ENCODE measurements at places on chromosomes 12 and 14.

GRCh38 chr12:75715323-75715644, 203.9 kb upstream of the KRR1 start:
- no peak for DNase-seq

- DNase-seq: peak; percentile 90
Measured at GRCh38 chr12:68479261-68479895, 131.3 kb upstream of the RAP1B start.

GRCh38 chr14:64196814-64197411, 97.3 kb downstream of the ESR2 start:
- no peak for DNase-seq

DNA sequence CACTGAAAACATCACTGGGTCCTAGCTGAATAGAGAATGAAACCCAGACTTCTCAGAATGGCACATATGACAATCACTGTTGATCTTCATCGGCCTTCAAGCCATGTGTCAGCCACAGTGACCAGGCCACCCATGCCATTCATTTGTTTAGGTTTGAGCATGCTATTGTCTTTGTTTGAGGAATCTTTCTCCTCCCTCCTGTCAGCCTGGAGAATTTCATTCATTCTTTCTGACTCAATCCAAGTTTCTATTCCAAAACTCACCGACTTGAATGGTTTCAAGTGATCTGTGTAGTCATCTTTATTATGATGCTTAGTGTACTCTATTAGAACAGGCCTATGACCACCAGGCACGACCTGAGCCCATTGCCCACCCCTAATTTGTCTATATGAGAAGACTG, 106.3 kb downstream of the ETNK1 start:
- no peak for DNase-seq

DNA sequence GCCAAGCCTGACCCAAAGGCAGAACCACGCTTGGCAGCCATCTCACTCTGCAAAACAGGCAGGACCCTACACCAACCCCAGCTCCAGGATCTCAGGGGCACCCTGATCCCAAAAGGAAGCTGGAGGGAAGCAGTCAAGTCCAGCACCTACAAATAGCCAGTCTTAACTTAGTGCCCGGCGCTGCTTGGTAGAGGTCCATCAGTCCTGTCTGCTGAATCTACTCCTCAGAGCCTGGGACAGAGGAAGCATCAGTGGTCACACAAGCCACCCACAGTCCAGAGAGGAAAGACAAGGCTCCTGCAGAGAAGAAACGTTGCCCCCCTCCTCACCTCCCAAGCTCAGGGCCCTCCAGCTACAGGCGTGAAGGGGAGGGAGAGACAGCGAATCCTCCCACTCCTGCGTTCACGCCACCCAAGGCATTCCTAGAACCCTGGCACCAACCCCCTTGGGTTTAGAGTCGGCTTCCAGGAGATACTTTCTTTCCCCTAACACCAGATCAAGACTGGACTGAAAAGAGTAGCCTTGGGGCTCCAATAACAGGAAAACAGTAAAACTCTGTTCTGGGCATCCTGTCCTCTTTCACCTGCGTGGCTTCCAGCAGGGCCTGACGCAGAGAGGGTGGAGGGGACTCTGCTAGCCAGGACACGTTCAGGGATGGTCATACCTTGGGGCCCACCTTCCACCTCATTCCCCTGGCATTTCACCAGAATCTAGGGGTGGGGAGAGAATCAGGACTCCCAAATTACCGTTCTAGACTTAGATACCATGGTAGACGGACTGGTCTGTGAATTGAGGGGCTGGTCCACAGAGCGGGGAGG, 1.2 kb downstream of the PXN start:
- DNase-seq: no peak

DNA sequence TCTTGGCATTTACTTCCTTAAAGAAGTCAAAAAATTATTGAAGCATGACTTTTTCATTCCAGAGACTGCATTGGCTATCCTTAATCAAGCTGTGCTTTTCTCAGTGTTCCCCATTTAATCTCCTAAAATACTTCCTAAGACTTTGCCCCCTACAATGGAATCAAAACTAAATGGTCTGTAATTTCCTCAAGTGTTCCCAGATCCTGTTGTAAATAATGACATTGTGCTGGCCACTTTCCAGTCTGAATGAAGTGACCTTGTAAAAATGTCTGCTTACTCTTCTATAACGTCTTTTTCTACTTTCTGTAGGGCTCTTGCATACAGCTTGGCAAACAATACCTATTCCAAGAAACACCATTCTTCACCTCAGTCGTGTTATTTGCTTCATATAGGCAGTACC, 45.3 kb upstream of the MBIP start:
- no peak for DNase-seq

GRCh38 chr14:37318938-37319337, 121.2 kb downstream of the MIPOL1 start:
- DNase-seq: no peak

DNA sequence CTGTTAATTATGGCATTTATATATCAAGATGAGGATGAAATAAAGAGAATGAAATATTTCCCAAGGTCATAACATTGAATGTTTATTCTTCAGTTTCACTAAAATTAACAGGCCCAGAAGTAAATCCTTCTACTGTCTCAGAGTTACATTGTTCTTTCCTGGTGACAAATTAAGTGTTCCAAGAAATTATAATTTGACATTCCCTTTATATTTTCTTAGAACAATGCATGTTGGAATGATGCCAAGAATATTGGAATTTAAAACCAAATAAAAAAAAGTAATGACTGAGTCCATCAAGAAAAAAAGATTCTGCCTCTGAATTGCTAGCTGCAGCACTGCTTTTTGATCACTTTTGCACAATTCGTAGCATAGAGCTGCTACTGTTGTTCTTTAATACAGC, 152.1 kb downstream of the METTL25 start:
- DNase-seq: no peak

DNA sequence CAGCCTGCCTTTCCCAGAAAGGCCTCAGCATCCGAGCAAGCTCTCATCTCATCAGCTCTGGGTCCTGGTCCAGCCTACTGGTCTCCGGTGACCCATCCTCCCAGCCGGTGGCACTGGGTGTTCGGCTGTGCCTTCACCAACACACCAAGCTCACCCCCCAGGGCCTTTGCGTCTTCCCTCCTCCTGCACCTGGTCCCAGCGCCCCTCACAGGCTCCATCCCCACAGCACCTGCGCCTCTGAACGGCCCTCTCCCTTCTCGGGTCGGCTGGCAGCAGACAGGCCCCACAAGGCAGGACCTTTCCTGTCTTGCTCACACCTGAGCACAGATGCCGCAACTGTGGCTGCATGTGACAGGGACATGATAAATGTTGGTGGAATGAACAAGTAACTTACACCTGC, 13.1 kb downstream of the P2RX2 start:
- no peak for DNase-seq

DNA sequence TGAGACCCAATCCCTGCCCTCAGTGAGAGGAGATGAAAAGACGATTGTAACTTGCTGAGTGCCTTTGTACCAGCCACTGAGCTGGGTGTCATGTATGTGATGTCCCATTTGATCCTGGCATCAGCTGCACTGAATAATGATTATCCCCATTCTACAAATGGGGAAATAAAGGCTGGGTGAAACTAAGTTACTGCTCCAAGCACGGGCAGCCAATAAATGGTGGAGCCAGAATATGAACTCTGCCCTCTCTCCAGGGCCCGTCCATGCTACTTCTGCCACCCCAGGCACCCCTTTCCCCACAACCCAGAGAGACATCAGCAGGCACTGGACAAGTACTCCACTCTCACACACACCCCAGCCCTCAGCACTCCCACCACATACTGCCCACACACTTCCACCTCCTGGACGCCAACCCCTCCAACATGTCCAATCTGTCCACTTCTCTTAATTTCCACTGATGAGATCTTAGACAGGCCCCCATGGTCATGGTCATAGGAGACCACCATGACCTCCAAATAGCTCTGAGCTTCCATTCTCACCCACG, 115.8 kb downstream of the DICER1 start:
- no peak for DNase-seq

DNA sequence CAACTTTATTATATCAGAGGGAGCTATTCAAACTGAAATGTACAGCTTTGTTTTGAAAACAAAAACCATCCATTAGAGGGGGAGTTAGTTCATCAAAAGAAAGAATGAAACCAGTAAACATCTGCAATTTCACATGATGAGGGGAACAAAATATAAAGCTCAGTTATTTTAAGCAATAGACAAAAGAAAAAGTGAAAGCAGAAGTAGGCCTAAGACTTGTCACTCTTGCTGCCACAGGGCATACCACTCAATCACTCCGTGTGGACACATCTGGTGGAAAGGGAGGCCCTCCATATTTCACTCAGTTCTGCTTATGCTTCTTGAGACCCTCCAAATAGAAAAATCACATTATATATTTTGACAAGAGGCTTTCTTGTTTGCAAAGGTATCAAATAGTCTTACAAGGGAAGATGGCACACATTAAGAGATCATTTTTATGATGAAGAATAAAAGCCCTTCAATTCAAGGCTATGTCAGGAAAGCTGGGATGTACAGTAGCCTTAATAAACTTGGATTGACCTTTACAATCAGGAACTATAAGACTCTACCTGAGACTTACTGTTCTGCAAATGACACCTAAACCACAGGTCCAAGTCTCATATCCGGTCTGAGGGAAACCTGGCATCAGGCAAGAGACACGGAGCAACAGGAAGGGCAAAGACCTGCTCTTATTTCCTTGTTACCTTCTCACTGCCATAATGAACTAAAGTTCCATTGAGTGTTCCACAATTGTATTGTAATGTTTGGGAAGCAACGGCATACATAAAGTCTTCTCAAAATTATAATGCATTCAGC, 222.5 kb upstream of the GRIP1 start:
- DNase-seq: no peak

DNA sequence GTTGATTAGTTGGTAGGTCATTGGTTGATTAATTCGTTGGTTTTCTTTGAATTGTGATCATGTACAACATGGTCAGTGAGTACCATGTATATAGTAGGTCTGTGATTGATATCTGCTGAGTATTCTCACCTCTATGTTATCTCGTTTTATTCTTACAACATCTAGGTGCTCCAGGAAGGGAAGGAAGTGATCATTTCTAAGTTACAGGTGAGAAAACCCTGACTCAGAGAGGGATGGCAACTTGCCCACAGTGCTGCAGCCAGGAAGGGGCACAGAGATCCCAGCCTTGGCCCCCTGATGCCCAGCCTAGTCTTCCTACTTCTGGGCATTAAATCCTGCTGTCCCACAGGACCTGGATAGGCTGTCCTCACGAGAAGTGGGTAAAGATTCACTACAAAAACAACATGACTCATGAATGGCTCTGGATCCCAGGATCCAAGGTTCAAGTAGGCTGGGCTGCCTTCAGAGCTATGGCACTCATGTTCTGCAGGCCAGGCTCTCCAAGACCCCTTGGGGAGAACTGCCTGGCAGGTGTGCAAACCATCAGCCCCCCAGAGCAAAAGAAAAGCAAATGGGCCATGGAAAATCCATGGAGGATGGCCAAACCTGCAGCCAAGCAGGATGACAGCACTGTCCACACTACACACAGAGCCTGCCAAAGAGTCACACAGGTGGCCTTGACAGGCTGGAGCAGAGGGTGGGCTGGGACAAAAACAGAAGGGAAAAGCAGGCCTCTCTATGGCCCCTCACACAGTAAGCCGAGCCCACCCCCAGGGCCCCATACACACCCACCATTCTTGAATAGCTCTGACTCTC, 146.2 kb downstream of the BCL11B start:
- DNase-seq: no peak

- no peak for DNase-seq
Measured at GRCh38 chr12:124475295-124476010, 92.0 kb downstream of the NCOR2 start.

- no peak for DNase-seq
Measured at GRCh38 chr14:22210026-22210425, 379.0 kb downstream of the DAD1 start.

- no peak for DNase-seq
Measured at GRCh38 chr12:75822416-75822815, 209.2 kb downstream of the PHLDA1 start.

DNA sequence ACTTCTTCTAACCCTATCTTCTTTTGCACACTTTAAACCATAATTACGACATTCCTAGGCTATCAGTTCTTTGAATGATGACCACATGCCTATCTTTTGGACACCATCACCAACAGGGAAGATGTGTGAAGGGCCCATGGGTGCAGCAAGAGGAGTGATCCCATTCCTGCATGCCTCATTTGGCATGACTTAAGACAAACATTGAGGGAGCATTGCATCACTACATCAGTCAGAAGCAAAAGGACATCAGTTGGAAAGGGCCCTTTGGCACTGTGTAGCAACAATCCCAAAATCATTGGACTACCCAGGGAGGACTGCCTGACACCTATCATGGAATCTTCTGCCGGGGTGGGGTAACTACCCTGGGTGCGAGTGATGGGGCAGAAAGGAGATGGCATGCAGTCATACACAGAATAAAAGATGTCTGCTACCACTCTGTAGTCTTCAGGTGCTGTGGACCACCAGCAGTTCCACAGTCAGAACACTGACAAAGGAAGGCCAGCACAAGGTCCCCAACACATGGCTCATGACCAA, 10.7 kb upstream of the TMBIM6 start:
- DNase-seq: no peak

DNA sequence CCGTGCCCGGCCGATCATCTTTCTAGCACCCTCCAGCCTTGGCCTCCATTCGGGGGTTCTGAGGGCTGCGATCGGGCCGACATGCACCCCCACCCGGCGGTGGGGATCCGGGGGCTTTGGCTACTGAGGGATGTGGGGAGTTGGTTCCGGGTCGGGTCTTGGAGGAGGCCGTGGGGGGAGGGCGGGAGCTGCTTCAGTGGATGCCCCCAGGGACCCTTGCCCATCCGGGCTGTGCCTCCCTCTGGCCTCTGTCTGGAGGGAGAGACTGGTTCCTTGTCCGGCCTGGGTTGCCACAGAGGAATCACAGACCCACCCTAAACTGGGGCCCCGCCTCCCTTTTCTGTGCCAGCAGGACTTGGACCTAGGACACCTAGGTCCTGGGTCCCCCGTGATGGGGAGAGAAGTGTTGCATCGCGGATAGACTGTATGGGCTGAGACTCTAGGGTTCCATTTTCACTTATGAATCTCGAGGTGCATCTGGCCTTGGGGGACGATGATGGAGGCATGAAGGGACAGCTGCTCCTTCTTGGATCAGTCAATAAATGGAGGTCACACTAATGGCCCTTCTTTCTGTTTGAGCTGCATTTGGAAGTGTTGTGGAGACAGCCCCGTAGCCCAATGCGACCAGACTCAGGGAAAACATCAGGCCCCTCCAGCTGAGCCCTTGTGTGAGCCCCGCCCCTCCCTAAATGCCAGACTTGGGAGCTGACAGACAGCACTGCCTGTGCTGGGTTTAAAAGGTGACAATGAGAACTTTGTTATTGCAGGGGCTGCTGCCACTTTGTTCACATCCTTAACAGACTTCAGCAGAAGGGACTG, 577 bp downstream of the DTX3 start:
- DNase-seq: no peak

DNA sequence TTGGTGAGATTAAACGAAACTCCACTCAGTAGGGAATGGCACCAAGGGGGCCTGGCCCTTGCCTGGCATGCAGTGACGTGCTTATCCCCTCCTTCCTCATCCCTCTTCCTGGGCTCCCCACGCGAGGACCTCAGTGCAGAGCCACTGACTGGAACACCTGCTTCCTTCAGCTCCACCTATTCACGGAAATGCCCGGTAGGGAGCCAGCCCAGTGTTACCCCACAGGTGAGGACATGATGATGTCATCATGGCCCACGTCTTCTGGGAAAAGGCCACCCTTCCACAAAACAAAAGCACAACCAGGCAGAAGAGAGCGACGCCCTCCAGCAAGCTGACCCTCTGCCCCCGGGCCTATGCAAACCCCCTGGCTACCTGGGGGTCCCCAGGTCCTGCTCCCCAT, 42.1 kb downstream of the CCDC85C start:
- DNase-seq: no peak

All from fibroblast of skin of left quadriceps (primary cell).